ENCODE measurements at places on chromosomes 2 and 18.

- no peak for DNase-seq
Measured at GRCh38 chr2:5824126-5824525, 131.9 kb downstream of the SOX11 start.

DNA sequence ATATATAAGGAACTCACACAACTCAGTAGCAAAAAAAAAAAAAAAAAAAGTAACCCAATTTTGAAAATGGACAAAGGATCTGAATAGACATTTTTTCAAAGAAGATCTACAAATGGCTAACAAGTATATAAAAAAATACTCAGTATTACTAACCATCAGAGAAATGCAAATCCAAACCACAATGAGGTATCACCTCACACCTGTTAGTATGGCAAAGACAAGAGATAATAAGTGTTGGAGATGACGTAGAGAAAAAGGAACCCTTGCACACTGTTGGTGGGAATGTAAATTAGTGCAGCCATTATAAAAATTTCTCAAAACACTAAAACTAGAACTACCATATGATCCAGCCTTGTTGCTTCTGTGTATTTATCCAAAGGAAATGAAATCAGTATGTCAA is 5.8 kb upstream of the CNDP1 start:
- no peak for DNase-seq

DNA sequence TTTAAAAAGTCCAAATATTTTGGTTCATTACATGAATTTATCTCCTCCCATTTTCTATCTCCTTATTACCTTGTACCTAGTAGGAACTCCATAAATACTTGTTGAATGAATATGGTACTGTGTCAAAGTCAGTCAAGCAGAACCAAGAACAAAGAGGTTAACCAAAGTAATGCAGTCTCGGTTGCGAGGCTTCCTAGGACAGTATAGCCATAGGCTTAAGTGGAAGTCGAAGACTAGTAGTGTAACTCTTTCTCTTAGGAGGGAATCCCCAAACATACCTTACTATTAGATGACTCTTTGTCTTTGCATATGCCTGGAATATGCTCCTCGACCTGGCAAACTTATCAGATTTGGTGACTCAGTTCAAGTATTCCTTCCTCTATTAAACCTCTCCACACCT is 4.8 kb downstream of the LIPT1 start:
- no peak for DNase-seq

GRCh38 chr2:215866606-215867005 is 146.7 kb downstream of the MREG start:
- DNase-seq, result no peak

DNA sequence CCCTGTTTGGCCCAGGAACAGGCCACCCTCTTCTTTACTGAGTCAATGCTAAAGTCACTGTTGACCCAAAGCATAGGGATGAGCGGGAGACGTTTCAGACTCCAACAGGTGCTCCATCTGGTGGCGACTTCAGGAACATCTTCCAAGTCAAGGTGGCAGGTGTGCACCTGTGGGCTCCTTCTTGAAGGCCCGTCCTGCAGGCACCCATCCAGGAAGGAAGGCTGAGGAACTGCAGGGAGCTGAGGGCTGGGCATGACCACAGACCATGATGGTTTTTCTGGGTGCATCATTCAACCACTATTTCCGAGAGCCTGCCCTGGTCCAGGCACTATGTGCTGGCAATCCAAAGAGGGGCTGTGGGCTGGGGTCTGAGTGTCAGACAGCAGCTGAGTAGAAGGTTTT is 142.8 kb downstream of the NDUFA10 start:
- no peak for DNase-seq

DNA sequence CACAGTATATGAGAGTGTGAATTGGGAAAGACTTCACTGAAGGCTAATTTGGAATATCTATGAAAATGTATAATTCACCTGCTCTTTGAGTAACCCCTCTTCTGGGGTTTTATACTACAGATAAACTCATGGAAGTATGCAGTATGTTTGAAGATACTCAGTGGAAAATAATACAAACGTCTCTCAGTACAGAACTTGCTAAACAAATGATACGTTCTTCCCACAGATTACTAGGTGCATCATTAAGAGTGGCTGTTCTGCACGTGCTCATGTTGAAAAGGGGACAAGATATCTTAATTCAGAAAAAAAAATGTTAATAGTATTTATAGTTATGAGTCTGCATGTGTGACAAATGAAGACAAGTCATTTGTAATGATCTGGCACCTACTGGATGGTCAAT is 70.2 kb upstream of the EPAS1 start:
- no peak for DNase-seq

- DNase-seq, result peak; percentile 8
Measured at GRCh38 chr2:15009681-15010080, 377.2 kb downstream of the LRATD1 start.

DNA sequence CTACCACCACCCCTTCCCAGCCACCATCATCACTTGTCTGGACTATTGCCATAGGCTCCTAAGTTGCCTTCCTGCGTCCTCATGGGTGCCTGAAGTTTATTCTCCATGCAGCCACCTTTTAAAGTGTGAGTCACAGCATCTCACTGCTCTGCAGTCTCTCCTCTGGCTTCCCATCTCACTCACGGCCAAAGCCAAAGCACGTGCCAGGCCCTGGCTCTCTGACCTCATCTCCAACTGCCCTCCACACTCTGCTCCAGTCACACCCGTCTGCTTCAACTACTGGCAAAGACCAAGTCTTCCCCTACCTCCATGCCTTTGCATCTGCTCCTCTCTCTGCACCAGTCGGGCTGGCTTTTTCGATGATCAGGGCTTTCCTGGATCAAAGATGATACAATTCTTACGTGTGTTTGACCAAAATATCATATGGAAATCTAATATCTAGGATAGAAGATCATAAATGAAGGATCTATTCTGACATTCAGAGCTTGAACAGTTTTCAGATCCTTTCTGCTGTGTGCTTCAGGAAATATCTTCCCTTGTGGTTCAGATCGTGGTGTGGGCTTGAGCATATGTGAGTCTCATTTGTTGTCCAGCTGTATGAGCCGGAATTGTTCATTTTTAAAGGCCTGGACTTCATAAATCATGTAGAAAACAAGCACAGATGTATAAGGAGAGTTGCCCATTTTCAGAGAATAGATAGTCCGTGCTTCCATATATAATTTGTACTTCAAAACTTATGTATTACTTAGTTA is 175.6 kb downstream of the PRKCE start:
- no peak for DNase-seq

DNA sequence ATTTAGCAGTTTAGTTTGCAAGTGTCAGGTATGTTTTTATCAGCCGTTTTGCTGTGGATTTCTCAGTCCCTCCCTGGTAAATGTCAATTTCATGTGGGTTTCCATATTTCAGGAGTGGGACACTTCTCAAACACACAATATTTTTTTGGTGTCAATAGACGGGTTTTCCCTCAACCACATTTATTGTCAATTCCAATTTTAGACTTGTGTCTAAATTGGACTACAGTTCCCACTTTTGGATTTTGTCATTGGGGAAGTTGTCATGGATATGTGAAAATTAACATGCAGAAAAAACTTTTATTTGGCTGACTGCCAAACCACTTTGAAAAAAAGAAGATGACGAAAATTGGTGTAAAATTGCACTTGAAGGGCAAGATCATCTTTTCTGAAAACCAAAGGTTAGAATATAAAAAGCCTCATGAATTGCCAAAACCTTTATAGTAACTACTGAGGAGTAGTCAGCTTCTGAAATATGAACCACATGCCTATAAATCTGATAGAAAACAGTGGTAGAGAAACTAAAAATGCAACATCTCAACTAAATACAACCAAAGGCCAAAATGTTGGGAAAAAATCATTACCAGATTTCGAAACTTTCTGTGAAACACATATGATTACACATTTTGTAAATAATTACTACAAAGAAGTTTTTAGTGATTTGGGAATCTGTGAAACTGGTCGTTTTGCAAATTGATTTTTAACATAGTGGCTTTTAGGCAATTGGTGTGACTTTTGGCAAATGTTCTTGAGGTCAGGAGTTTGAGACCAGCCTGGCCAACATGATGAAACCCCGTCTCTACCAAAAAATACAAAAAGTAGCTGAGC is 106.4 kb downstream of the BCL2L11 start:
- DNase-seq, result peak; percentile 85

GRCh38 chr2:219453671-219454590 is 19.3 kb downstream of the SPEG start:
- DNase-seq, result peak; percentile 73

DNA sequence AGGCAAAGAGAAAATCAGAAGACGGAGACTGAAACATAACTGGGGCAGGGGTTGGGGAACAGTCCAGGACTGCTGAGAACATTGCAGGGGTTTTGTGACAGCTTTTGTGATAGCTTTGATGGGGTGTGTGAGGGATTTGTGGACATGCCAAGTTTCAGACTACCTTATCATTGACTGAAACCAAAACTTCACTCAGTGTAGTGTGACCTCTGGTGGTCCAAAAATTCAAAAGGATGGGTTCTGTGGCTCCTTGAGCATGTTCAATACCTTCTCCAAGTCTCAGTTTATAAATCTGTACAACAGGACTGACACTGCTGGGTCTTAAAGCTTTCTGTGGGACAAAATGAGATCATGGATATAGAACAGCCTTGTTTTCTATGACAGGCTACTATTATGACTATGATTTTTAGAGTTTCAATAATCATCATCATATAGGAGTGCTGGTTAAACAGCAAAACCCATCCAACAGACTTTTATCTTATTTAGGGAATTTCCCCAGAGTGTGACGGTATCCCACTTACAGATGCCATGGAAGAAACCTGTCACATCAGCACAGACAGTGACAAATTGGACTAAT is 259.2 kb upstream of the SLC14A2 start:
- no peak for DNase-seq

GRCh38 chr2:100756704-100757103 is 63.2 kb upstream of the NPAS2 start:
- no peak for DNase-seq

GRCh38 chr2:239866350-239866749 is 158.8 kb downstream of the NDUFA10 start:
- DNase-seq, result no peak

- DNase-seq, result no peak
Measured at GRCh38 chr2:236823041-236823629, 253.5 kb downstream of the ACKR3 start.

- no peak for DNase-seq
Measured at GRCh38 chr2:160261732-160262131, 61.7 kb upstream of the ITGB6 start.

DNA sequence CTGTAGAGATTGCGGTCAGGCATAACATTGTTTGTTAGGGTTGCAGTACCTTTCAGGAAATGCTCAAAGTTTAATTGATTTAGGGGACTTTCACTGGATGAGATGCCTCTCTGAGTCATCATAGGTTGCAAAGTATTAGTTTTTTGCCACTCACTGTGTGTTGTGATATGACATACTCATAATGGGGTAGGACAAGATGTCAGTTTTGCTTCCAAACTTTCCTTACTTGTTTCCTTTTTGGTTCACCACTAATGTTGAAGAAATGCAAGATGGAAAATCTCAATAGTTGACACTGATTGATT is 35.0 kb upstream of the PTH2R start:
- DNase-seq, result no peak

DNA sequence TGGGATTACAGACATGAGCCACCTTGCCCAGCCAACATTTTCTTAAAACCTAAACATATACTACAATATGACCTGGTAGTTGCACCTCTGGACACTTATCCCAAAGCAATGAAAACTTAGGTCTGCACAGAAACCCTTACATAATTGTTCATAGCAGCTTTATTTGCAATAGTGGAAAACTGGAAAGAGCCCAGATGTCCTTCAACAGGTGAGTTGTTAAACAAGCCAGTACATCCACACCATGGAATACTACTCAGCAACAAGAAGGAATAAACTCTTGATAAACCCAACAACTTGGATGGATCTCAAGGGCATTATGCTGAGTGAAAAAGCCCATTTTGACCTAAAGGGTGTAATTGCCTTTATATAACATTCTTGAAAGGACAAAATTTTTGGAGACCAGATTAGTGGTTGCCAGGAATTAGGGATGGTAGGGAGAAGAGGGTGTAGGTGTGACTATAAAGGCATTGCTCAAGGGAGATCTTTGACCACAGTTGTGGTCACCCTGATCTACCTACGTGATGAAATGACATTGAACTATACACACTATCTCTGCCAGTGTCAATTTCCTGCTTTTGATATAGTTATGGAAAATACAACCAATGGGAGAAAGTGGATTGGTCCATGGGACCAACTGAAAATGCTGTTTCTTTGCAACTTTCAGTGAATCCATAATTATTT is 11.9 kb upstream of the AMMECR1L start:
- DNase-seq, result no peak

DNA sequence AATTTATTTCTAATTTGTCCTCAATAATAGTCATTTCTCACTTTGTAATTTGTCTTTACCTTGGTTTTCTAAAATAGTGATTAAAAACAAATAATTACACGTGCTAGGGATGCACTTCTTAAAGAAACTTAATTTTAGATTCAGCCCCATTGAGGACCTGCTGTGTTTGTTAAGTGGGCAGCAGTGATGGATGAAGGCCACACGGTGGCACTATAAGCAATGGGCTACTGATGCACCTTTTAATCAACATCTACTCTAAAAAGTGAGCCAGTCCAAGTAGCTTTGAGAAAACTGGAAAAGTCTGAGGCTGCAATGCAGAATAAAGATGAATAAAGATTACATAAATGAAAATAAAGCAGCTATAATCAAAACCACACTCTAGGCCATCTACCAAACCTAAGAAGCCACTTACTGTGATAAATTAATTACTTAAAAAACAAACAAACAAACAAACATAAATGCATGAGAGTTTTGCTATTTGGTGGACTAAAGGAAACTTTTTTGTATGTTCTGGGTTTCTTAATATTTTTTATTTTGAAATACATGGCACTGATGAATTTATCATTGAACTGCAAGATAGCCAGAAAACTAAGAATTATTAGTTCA is 89.3 kb downstream of the PDE11A start:
- no peak for DNase-seq

DNA sequence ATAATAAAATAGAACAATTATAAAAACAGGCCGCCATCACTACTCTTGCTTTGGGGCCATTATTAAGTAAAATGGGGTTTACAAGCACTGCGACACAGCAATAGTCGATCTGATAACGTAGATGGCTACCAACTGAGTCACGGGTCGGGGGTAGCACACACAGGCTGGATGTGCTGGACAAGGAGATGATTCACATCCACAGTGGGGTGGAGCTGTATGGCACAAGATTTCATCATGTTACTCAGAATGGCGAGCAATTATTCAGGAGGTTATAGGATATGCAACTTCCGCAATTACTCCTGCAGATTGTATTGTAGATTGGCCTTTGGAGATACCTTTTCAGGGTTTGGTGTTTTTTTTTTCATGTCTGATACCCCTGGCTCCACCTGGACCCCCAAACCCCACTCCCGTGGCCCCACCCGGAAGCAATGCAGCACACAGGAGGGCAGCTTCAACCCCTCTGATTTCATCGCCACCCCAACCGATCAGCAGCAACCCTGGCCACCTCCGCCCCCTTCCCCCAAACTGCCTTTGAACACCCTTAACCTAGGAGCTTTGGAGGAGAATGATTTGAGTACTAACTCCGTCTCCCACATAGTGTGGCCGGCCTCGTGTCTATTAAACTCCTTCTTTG is 21.4 kb upstream of the MLPH start:
- peak; percentile 95 for DNase-seq

Data from AG09309 (cell line).